M059J (cell line): ENCODE measurements at places on chromosomes 1 and 21. TPM values are rescaled to one million over a fixed set of nuclear protein-coding genes. Genes with fewer than 3 reads are reported as not detected.

DNA sequence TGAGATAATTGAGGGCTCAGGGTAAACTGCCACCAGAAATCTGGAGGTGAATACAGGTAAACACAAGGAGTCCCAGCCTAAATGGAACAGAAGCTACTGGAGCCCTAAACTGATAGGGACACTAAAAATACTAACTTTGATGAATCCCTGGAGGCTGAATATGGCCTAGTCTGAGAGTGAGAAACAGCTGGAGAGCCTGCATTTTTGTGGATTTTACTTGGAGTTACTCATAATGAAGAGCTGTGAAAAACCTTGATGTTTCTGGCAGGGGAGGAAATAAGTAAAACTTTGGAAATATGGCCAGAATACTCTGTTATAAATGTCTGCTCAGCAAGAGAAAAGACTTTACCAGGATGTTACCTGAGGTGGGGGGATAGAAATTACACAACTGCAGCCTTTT, 164.4 kb downstream of the LIPI start:
- DNase-seq = no peak

DNA sequence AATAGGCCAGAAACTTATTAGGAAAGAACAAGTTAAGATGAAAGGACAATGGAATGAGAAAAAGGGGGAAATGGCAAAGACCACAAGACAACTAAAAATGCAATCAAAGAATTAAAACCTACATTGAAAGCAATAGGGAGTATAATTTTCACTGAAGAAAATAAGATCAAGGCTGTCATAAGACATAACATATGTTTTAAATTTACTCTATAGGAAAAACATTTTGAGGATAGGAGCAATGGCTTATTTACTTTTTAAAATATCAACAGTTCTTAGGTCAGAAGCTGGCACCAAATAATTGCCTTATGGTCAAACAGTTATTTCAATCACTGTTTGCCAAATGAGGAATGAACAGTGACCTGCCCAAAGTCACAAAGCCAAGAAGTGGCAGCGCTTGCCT, 171.2 kb upstream of the HOOK1 start:
- DNase-seq = no peak

- no peak for DNase-seq
Measured at GRCh38 chr1:199298825-199299224, 660.0 kb downstream of the PTPRC start.

DNA sequence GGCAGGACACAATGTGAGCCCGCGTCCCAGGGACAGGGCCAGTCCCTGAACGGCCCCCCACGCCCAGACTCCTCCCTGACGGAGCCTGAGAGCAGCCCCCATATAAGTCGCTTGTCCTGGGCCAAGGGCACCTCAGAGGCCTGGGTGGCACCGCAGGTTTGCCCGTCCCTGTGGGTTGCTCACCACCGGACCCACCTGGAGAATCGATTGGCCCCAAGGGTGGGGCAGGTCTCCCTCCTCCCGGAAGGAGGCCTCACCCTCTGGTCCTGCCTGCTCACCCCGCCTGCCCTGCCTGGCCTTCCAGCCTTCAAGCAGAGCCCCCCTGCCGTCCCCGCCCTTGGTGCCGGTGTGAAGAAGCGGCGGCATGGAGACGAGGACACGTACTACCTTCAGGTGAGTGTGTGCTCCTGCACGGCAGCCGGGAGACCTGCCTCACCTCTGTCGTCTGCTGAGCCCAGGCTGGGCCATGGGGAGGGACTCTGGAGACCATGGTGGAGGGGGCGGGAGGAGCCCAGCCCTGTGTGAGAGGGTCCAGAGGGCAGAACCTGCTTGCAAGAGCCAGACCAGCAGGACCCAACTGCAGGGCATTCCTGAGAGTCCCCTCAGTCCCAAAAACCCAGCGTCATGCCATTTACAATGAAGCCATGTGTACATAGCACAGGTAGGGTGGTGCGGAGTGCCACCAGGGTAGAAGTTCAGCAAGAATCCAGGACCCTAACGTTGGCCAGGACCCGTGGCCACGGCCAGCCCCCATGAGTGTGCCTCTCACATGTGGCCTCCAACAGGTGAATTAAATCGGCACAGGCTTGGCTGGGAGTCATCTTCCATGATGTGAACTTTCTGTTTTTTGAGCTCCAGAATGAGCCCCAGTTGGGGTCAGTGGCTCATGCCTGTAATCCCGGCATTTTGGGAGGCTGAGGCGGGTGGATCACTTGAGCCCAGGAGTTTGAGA, 24.1 kb upstream of the CCDC27 start:
- no peak for DNase-seq

DNA sequence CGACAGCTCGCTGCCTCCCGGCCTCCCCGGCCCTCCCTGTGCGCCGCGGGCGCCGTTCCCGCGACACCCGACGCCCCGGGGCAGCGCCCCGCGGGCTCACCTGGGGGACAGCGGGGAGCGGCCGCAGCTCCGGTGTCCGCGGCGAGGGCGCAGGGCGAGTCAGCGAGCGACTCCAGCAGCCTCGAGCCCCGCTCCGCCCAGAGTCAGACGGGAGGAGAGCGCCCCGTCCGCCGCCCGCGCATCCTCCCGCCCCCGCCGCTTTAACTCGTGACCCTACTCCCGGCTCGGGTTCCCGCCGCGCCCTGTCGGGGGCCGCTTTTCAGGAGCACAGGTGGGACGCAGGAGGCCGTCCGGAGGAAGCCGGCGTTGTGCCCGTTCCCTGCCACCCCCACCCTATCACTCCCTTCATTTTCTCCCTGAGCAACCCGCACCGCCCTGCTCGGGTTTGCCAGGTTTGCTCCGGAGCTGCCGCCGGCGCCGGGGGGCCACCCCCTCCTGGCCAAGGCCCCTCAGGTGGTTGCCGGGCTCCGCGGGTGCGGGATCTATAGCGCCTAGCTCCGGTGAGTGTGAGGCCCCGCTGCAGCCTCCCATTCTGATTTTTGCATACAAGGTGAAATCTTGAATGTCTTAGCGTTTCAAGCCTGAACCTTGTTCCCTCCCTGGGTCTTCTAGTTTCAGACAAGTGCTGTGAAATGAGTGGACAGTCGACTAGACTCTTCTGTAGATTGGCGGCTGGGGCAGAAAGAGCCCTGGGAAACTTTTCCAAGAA, at the start of gene MCOLN3:
Gene MCOLN3 (minus strand): TSS at position 205 of the 769 bp plus-strand sequence. CDS start 3,140 bp downstream, outside the sequence.
- DNase-seq = peak; percentile 52

GRCh38 chr1:109298666-109299557, 7.9 kb downstream of the MYBPHL start:
- DNase-seq = peak; percentile 94

DNA sequence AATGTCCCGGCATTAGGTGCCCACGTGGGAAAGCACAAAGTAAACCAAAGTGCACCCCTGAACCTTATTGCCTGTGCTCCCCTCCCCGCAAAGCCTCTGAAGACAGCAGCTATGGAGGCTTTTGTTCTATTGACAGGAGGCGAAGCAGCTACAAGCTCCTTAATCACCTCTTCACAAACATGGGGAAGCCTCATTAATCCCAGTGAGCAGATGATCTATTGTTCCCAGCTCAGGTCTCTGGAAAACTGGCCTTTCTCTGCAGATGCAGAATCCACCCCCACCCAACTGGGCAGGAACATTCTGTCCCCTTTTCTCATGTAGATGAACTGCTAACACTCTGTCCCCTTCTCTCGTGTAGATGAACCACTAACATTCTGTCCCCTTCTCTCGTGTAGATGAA, 190.5 kb upstream of the CSF3R start:
- no peak for DNase-seq

DNA sequence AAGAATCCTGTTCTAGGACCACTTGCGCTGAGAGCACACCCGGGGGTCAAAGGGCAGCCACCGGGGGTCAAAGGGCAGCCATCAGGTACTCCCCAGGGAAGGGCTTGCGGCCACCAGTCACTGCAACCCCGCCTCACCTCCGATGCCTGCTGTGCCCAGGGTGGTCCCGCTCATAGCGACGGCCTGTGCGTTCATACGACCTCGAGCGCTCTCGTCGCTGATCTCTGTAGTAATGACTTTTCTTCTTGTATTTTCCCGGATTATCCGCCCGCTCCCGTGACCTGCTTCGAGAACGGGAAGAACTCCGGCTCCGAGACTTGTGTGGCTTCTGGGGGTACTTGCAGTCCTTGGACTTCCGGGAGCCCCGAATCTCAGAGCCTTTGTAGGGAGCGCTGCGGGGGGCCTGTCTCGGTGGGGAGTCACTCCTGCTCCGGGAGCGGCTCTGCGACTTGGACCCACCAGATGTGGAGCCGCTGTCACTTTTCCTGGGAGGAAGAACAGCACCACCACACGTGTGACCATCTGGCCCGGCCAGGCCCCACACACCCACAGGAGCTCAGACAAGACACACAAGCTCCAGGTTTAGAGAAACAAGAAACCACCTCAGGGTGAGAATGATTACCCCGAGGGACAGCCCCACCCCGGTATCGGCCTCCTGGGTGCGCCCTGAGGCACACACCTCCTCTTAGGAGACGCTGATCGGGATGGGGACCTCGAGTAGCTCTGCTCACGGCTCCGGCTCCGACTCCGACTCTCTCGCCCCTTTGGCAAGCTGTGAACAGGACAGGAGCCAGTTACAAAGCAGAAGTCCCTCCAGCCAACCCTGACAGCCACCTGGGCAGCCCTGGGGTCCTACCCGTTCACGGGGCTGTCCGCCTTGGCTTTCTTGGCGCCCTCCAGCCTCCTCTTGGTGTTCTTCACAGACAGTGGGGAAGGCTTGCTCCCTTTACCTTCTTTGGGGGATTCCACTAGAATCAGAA, 11.7 kb downstream of the CCNL2 start:
- DNase-seq = no peak

DNA sequence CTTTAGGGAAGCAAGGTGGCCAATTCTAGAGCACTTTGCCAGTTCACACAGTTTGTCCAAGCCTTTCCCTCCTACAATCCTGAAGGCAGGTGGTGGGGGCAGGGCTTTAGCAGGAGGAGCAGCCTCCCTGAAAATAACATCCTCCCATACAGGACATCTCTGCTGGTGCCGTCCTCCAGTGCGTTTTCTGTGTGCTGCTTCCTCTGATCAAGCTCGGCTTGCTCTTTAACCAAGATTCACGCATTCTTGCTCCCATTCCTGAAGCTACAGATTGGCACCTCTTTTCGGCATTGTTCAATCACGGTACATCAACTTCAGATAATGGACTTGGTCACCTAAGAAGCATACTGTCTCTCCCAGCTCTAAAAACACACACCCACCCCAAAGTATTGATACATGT, 7.5 kb upstream of the DPT start:
- no peak for DNase-seq

DNA sequence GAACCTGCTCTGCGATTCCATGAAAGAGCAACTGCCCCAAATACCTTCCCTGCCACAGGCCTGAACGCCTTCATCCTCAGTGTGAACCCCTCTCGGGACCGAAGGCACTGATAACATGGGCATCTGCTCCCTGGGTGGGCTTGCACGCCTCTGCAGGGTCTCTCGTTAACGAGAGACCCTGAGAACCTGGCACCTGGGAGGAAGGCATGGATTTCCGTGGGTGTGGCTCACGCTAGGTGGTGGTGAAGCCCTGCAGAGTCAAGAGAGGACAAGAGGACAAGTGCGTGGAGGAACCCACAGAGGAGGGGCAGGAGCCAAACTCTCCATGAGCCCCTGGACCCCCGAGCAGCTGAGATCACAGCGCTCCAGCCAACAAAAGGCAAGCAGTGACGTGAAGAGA, 26.8 kb upstream of the COL6A2 start:
- no peak for DNase-seq

GRCh38 chr1:7827126-7827955, 25.5 kb downstream of the UTS2 start:
- no peak for DNase-seq

DNA sequence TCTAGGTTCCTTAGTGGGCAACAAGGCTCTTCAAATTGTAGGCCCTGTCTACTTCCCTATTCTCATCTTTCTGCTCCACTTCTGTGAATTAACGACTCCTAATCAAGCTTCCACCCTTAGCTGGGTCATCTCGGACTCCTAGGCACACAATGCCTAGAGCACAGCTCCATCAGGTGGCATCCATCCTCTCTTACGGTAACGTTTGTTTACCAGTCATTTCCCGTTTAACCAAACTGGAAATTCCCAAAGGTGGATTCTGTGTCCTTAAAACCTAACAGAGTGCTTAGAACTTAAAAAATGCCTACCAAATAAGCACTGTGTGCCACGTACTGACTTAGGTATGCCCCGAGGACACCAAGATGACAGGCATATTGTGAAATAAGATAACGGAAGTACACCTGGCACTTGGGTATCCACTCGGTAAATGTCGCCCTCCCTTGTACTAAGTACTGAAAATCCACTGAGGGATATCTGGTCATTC, 1.5 kb downstream of the PARP1 start:
- DNase-seq = peak; percentile 67

DNA sequence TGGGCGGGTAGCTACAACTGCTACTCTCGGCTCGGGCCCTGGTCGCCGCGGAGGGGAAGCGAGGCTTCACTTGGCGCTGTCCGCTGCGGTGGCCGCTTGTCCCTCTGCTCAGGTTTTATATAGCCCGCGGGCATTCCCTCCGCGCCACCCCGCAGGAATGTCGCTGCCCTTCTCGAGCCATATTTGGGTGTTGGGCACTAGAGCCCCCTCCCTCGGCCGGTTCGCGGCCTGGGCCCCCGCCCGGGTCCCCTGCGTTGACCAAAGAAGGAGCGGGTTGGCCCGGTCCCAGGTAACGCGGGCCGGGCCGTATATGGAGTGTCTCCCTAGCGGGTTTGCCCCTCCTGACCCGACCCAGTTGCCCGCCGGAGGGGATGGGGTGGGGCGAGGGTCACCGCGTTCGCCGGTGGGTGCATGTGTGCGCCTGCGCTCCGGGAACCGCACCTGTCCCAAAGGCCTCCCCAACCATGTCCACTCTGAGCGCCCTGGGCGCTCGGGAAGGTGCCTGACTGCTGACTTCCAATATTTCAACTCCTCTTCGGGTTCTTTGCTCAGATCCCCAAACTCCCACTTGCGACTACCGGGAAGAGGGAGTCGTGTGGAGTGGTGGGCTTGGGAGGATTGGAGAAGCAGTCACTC, at the start of gene ACTA1:
Gene ACTA1 (minus strand): TSS at position 90 of the 636 bp plus-strand sequence. CDS start 979 bp downstream, outside the sequence.
- peak; percentile 23 for DNase-seq

DNA sequence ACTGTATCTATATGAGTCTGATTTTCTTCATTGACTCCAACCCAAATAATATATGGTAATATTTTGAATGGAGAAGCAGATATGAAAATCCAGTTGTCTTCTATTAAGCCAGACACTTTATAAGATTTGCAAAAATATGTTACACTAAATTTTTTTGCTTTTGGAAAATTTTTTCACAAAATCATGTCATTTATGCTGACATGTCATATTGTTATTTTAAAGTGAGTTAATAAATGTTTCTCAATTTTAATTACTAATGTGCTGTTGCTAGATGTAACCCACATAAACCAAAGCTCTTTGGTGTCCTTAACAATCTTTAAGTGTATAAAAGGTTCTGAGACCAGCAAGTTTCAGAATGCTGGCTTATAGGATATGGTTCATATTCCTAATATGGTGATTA, 142.5 kb downstream of the HS2ST1 start:
- DNase-seq = no peak

Gene ISG15
- 2,871 and 3,124 TPM in 2 replicates for total RNA-seq

Gene FCGR3A
- total RNA-seq = not detected in 2 replicates

Gene LRRC53
- total RNA-seq = not detected in 2 replicates

Gene GNL2
- total RNA-seq = 54.7 and 79.0 TPM in 2 replicates

Gene OR6K6
- total RNA-seq = not detected in 2 replicates

Gene OR6N1
- total RNA-seq = not detected in 2 replicates

Gene HES4
- total RNA-seq = 44.1 and 51.8 TPM in 2 replicates

Gene CELA3A
- total RNA-seq = not detected in 2 replicates

Gene PCP4L1
- not detected in 2 replicates for total RNA-seq
